Brain (organoid and tissue), 16 donors: ENCODE measurements at places on chromosomes 4 and X.
A peak's percentile ranks its signal among the peaks of the same experiment; 100 is the strongest.

DNA sequence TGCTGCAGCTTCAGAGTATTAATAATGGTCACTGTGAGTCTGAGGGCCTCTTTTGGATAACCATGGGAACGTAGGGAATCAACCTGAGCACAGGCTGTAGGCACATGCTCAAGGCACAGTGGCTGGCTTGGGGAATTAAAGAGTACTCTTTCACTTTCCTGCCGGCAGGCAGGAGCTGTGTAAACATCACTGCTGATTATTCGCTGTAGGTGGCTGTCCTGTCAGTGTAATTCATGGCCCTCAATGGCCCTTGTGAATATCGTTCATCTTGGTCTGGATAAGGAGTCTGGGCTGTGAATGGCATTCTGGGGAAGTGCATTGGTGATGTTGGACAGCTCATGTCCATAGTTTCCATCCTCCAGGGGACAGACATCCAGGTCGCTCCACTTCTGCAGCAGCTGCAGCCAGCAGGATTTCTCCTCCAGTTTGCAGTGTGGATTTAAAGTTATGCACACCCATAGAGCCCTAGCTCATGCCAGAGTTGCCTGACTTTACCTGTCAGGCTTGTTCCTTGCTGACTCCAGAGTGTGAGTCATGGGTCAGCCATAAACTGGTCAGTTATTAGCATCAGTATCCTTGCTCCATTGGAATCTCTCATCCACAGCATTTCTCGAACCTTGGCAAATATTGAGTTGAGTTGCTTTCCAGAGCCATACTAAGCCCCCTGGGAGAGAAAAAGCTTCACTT lies 43.0 kb downstream of the C4orf33 start:
- no peak for DNase-seq

- no peak for DNase-seq
Observed at GRCh38 chrX:132716006-132716405, 227.2 kb upstream of the MBNL3 start.

GRCh38 chrX:8971116-8971515 lies 62.8 kb downstream of the FAM9B start:
- no peak for DNase-seq

- DNase-seq: peak; percentile 86
Observed at GRCh38 chr4:3396600-3396999, 45.2 kb upstream of the HGFAC start.

DNA sequence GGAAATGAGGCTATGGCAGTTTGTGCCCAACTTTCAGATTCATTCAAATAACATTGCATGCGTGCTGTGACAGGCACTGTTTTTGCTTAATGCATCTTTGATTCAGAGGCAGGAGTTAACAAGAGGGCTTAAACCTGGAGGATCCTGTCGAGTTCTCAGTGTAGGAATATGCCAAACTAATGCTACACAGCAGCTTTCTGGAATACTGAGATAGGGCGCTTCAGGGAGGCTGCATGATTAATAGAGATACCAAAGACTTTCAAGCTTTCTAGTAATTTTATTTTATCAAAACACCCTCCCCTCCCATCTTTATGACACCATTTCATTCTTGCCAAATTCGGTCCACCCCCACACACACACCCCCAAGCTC lies 636 bp upstream of the TIMM8A start:
- DNase-seq: no peak

DNA sequence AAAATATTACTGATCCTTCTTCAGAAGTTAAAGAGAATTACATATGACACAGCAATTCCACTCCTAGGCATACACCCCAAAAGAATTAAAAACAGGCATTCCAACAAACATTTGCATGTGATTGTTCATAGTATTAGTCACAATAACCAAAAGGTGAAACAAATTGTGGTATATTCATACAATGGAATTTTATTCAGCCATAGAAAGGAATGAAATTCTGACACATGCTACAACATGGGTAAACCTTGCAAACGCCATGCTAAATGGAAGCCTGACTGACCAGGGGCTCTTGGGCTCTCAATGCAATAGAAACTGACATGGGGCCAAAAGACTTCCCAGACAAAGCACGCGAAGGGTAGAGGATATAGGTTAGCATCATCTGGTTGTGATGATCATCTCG lies 62.1 kb upstream of the S100G start:
- no peak for DNase-seq

DNA sequence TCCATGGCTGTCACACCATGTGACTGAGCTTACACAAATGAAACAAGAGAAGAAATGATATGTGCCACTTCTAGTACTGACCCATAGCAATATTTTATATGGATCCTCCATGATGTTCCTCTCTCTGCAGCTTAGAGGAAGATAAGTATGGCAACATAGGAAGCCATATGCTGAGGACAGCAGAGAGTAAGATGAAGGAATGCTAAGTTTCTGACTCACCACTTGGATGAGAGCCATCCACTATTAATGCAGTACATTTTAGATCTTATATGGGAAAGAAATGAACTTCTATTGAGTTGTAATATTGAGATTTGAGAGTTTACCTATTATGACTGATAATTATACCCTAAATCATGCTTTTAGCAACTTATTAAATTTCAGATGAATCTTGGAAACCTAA lies 386.9 kb upstream of the MAOA start:
- DNase-seq: peak; percentile 17

DNA sequence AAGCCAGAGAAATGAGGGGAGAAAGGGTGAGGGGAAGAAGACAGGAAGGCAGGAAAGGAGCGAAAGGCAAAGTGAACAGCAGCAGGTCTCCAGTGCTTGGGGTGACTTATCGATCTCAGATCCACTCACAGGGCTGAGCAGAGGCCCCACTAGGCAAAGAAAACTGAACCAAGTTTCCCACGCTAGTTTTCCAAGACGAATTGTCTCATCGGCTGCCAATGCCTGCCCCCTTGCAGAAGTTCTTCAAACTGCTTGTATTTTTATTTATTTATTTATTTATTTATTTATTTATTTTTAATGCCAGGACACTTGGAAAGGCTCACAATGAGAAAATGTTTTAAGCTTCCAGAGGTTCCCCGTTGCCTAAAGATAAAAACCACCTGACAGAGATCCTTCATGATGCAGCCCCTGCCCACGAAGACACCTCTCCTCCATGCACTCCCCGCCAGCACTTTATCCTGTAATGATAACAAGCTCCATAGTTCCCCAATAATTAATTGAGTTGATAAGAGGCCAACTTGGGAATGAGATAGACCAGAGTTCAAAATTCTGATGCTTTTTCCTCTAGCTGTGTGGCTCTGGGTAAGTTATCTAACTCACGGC lies 43.2 kb downstream of the QDPR start:
- peak; percentile 85 for DNase-seq

DNA sequence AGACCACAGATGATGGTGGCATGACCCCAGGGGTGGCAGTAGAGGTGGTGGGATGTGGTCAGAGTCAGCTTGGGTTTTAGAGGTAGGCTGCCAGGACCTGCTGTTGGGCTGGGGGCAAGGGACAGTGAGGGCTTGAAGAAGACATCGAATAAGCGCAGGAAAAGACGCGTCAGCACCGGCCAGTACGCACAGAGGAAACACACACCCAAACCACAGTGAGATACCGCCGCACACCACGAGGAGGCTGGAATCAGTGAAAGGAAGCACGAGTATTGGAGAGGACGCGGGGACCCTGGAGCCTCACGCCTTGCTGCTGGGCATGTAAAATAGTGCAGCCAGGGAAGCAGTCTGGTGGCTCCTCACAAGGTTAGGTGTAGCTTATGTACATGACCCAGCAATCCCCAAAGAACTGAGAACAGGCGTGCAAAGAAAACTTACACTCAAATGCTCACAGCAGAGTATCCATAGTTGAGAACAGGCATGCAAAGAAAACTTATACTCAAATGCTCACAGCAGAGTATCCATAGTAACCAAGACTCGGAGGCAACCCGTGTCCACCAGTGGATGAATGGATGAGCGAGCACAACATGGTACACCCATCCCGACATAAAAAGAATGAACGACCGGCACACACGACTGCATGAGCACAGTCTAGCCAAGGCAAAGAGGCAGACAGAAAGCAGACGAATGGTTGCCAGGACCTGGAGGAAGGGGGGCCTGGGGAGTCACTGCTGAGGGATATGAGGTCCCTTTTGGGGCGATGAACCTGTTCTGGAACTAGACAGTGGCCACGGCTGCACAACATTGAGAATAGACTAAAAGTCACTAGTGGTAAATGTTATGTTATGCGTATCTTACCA lies 13.3 kb downstream of the PDZD4 start:
- DNase-seq: peak; percentile 51

DNA sequence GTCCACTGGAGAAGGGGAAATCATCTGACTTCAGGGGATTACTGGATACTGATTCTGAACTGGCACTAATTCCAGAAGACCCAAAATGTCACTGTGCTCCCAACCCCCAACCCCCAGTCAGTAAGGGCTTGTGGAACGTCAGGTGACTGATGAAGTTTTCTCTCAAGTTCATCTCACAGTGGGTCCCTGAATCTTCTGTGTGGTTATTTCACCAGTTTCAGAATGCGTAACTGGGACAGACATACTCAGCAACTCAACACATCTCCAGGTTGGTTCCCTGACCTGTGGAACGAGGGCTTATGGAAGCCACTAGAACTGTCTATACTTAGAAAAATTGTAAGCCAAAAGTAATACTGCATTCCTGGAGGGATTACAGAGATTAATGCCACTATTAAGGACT lies 45.3 kb downstream of the DDX60L start:
- no peak for DNase-seq

DNA sequence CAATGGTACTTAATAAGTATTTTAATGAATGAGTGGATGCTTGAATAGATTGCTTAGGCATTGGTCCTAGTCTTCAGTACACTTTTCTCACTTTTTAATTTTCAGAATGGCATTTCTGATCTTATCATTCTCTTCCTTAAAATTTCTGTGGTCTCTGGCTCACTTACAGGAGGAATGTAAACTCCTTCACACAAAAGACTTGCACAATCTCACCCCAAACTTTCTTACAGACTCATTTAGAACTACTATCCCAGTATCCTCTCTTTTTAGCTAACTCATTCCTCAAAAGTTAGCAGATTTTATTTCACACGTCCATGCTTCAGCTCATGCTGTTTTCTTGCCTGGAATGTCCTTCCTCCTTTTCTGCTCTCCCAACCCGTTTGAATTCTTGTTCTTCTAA lies 350.1 kb downstream of the GRXCR1 start:
- DNase-seq: no peak

GRCh38 chrX:39855748-39856129 lies 242.0 kb downstream of the BCOR start:
- DNase-seq: no peak

DNA sequence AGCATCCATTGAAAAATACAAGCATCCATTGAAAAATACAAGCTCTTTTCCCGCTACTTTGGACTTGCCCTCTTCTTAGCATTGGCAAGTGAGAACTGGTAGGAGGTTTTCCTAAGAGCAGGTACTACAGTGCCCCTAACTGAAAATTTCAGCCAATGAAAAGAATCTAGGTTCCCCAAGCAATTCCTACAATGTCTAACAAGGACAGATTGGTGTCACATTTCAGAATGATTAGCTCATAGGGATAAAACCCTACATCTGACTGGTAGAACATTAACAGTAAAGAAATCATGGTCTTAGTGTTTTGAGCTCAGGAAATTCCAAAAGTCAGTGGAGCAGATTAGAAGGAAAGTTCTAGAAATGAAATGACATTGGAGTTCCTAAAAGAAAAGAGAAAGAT lies 68.6 kb upstream of the QRFPR start:
- no peak for DNase-seq

DNA sequence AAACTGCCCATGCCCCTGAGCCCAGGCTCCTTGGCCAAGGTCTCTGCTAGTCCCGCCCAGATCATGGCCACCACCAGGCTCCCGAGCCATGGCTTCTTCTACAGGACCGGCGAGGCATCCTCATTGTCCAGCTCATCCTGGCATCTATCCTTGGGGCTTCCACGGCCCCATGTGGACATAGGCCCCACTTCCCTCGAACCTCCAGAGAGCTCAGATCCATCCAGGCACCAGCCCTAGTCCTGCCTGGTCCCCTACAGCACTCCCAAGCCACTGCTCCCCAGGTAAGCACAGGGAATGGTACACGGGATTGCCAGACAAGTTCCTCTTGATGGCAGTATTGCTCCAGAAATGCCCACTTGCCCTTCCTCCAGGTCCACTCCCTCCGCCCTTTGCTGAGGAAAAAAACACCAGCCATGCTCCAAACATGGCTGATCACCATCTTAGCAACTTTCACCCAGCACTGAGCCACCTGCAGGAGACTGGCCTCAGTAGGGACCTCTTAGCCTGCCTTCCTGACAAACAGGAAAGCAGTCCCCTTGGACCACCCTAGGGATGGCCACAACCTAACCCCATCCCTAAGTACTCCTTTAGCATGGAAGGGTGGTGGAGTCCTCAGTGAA lies 272.1 kb upstream of the AGTR2 start:
- DNase-seq: no peak

DNA sequence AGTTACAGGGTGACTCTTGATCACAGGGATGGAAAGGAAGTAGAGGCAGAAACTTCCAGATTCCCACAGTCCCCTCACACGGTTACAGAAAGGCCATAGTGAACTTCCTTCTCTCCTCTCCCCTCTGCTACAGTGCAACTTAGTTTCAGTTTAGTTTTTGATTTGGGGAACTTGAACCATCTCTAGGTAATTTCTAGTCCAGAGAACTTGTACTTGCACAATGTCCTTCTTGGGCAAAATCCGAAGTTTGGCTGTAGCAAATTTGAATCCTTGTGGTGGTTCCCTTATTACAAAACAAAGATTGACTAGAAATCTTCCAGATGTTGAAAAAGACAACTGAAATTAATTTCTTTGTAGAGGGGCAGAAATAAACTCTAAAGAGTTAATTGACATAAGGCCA lies 1.2 kb upstream of the BLTP1 start:
- no peak for DNase-seq

- peak; percentile 19 for DNase-seq
Observed at GRCh38 chr4:57333684-57334083, 223.5 kb upstream of the IGFBP7 start.

DNA sequence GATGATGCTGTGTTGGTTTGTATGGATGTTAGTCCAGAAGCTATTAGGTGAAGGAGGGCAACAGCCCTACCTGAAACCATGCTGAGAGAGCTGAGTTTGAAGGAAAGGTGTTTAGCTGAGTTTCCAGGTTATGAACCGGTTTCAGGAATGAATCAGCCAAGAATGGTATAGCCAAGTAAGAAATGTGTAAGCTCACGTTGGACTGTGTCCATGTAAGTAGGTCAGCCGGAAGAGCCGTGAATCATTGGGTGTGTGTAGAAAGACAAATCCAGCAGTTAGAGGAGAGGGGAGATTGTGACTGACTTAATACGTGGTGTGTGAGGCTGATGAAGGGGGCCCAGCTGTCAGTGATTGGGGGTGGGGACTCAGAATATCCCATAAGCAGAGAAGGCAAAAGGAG lies 77.2 kb upstream of the SPIN4 start:
- DNase-seq: no peak
